ENCODE measurements at places on chromosomes 5 and 9. TPM values are rescaled to one million over a fixed set of nuclear protein-coding genes. Genes with fewer than 3 reads are reported as not detected.

DNA sequence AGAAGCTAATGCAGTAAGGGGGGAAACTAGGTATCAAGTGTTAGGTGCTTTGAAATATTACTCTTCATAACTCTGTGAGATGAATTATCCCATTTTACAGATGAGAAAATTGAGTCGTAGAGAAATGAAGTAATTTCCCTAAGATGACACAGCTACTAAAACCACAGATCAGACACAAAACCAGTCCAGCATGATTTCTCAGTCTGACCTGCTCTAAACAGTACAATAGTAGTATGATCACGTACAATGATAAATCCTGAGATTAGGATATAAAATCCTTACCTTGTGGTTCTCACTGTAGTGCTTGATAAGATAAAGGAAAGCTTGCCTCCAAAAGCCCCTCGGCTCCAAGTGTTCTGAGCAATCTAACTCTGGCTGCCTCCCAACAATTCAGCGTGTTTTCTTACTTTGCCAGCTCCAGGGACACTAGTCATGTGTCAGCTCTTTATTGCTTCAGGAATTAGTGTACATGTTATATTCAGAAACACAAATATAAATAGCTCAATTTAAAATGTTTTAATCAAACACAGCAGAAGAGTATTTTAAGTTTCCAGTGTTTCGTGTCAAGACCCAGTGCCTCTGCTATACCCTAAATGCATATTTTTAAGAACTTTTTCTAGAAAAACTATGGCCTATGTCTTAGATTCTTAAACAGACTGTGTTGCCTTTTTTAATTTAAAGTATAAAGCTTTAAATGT, 243.6 kb downstream of the DENND1A start:
- no peak for DNase-seq

DNA sequence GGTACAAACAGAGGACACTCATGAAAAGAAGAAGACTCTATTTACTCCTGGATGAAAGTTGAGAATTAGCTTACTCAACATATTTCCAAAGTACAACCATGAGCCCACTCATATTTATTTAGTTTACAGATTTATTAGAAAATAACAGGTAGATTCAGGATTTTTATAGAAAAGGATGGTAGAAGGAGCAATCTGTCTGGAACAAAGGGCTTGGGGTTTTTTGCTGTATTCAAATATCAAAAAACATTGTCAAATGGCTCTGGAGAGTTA, 7.0 kb upstream of the ERAP2 start:
- DNase-seq = no peak

GRCh38 chr5:158513490-158514318, 586.0 kb downstream of the EBF1 start:
- DNase-seq = no peak

FAM221B gene
- total RNA-seq = not detected

Data from LHCN-M2 (cell line).